ENCODE measurements at places on chromosomes 5 and 9.

- DNase-seq, result no peak
These were observed 159.9 kb downstream of the MAN2A1 start for GRCh38 chr5:109849478-109850088.

DNA sequence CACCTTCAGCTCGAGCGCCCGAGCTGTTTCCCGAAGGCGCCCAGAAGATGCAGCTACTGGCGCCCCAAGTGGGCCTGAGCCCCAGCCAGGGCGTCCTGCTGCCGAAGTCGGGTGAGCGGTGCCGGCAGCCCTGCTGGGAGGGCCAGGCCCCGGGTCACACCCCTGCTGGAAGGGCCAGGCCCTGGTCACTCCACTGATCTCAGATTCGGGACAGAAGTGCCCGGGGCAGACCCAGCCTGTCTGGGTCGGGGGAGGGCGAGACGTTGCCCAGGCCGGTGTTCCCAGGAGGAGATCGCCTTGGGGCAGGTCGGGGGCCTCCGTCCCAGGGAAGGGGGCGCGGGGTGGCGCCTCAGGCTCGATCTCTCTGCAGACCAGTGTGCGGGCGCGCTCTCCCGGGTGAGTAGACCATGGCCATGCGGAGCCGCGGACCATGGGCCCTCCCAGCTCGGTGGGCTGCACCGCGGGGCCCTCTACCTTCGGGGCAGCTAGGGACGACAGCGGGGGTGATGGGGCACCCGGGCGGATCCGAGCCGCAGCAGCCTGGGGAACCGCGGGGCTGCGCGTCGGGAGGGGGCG lies 2.3 kb downstream of the LCNL1 start:
- DNase-seq, result no peak

GRCh38 chr5:54520438-54520846 lies 2.9 kb downstream of the SNX18 start:
- DNase-seq, result no peak

- DNase-seq, result no peak
These were observed 46.4 kb upstream of the ABCA1 start for GRCh38 chr9:104974053-104974962.

DNA sequence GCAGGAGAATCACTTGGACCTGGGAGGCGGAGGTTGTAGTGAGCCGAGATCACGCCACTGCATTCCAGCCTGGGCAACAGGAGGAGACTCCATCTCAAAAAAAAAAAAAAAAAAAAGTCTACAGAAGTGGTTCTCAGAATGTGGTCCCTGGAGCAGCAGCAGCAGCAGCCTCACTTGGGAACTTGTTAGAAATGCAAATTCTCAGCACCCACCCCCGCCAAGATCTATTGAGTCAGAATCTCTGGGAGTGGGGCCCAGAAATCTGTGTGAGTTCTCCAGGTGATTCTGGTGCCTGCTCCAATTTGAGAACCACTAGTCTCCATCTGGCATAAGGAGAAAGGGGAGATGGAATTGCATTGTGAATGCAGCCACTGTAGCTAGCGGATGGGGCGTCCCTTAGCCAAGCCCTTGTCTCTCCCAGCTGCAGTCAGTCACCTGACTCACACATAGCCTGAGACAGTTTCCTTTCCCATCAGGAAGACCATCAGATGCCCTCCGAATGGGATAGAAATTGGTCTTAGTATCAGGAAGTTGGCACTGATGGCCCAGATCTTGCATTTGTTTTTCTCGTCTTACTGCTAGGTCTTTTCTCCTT lies 12.2 kb upstream of the PTCH1 start:
- no peak for DNase-seq

- no peak for DNase-seq
These were observed 8.0 kb downstream of the B4GALT1 start for GRCh38 chr9:33158843-33159776.

GRCh38 chr9:104775976-104776375 lies 12.0 kb downstream of the NIPSNAP3B start:
- no peak for DNase-seq

- DNase-seq, result no peak
These were observed 535.6 kb upstream of the MEF2C start for GRCh38 chr5:89418407-89419085.

GRCh38 chr5:74259572-74259971 lies 381.0 kb downstream of the ENC1 start:
- no peak for DNase-seq

DNA sequence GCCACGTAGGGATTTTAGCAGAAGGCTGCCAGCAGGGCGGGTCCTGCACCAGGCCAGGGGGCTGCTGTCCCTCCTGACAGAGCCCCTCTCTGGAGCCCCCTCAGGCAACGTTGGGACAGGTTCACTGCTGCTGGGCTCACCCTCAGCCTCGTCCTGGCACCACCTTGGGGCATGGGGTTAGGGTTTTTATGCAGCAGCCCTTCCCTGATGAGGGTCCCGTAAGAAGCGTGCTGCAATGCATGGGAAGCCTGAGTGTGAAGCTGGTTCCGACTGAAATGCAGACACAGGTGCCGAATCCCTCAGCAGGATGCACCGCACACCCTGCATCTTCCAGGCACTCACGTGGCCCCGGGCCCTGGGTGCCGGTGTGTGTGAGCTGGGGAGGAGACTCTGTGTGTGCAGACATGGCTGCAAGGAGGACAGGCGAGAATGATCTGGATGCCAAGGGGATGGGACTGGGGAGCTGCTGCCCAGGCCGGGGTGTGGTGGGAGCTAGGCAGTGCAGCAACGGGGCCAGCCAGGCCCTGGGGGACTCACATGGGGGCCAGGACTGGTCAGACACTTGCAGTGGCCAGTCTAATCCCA lies 27.1 kb downstream of the ZDHHC11B start:
- no peak for DNase-seq

DNA sequence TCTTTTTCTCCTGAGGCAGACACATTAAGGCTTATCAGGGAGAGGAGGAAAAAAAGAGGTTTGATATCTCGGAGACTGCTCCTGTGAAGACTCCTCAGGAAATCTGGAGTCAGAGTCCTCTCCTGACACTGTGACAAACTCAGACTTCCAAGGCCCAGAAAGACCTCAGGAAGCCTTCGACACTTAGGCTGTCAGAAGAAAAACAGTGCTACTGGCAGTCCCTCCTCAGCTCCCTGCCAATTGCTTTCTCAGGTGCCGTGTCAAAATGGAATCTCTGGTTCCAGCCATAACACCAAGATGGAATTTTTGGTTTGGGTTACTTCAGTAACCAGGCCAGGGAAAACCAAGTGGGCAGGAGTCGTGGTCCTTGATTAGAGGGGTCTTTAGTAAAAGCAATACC lies 4.1 kb downstream of the STK10 start:
- DNase-seq, result no peak

DNA sequence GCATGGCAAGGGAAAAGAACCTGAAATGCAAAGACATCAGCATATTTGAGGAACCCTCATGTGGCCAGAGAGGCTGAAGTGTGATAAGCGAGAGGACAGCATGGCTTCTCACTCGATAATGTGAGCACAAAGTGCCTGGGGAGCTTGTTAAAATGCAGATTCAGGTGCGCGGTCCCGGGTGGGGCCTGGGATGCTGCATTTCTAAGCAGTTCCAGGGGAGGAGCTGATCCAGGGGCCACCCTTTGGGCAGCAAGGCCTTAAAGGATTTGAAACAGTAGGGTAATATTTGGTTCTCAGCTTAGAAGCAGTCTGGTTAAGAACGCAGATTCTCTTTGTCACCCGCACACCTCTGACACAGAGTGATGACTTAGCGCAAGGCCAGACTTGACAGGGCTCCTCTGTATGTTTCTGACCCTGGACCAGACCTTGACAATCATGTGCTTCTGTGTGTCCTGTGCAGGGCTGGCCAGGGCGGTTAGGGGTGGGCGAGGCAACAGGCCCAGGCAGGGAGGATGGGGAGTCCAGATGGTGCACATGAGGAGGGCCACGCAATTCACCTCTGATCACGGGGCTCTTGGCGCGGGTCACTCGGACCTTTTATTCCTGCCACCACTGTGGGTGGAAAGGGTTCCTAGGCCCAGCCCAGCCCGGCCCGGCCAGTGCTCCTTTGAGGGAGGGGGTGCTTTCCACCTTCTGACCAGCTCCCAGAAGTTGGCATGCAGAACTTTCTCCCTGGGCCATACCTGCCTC lies 62.8 kb upstream of the TBC1D2 start:
- DNase-seq, result no peak

DNA sequence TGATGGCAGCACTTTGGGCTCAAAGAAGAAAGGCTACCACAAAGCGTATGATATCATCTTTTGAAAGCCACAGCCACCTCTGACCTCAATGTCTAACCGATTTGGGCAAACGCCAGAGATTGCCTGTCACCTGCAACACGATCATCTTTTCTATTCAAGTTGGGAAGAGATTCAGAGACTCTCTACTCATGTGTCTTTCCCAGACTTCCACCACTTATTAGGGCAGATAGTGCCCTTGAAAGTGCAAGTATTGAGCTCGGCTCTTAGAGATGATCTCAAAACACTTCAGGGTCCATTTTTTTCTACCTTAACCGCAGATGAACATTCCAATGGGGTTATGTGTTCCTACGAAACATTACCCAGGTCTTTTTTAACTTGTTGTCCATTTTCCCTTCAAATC lies 213.7 kb downstream of the DRD1 start:
- no peak for DNase-seq

GRCh38 chr9:76369583-76369982 lies 24.6 kb downstream of the RFK start:
- no peak for DNase-seq

- DNase-seq, result no peak
These were observed 55.5 kb downstream of the TENT4A start for GRCh38 chr5:6768590-6769230.

GRCh38 chr5:56917534-56917933 lies 8.1 kb downstream of the SETD9 start:
- no peak for DNase-seq

DNA sequence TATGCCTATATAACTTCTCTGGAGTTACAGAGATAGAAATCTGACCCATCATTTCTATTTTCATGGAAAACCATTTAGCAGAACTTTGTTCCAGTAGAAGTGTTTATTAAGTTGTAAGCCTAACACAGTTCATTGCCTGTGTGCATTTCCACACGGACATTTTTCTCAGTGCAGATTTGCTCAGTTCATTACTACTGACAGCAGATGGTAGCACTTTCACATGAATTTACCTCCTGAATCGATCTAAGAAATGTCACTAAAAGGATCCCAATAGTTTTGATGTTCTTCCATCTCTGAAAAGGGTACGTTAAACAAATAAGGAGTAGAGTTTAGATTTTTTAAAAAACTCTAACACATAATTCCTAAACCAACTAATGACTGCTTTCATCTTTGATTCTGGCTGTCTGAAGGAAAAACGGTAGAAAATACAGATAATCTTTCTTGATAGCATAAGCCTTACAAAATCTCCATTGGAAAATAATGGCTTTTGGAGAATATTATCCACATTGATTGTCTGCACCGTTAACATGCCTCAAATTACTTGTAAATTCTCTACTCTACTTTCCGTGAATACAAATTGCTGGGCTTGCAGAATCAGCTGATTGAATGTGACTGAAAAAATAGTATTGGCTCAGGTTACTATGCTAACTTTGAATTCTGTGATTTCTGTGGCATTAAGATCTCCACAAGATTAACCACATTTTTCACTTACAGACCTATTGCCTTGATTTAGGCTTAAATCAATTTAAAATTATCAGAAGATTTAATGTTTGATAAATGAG lies 33.1 kb downstream of the RPS23 start:
- DNase-seq, result no peak

DNA sequence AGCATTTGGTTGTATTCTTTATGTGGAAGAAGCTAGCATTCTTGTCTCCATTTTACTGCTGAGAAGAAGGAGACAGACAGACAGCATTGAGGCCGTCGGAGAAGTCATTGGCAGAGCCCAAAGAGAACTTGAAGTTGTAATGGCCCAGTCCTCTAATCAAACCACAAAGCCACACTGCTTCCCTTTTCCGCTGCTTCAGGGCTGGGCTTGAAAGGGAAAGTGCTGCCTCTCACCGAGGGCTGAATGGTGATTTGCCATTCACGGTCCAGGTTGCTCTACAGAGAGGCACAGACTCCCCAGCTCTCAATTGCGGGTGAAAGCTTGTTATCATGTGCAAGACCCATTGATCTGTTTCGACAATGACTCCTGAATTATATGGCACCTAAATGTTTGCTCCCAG lies 25.6 kb upstream of the POU4F3 start:
- no peak for DNase-seq

DNA sequence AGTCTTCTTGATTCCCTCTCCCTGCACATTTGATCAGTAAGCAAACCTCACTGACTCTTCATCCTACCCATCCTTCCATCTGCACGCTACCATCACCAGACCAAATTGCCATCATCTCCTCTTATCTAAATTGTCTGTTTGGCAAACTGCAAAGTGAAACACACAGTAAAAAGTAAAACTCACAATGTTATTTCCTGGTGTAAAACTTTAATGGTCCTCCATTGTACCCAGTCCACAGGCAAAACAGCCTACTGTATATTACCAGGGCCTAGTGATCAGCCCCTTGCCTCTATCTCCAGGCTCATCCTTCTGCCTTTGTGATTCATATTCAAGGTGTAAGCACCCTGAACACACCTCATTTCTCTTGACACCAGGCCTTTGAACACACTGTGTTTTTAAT lies 83.3 kb upstream of the GPR151 start:
- no peak for DNase-seq

- DNase-seq, result no peak
These were observed 59.1 kb upstream of the SH3GL2 start for GRCh38 chr9:17519761-17520160.

DNA sequence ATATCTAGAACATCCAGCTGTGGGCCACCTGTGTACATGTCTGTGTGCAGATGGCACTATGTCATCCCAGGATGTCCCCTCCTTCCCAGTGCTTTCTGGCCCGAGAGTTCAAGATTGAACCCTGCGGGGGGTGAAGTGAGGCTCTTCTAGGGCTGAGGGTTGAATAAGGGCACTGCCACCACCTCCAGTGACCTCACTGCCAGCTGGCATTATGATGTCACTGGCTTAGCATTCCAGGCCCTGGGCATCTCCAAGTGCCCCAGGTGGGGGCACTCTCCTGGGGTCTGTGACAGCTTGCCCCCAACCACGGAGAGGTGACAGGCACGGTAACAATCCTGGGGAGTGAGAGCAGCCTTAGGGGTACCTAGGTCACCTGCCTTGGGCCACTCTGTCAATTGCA lies 27.1 kb downstream of the CXXC5 start:
- no peak for DNase-seq

DNA sequence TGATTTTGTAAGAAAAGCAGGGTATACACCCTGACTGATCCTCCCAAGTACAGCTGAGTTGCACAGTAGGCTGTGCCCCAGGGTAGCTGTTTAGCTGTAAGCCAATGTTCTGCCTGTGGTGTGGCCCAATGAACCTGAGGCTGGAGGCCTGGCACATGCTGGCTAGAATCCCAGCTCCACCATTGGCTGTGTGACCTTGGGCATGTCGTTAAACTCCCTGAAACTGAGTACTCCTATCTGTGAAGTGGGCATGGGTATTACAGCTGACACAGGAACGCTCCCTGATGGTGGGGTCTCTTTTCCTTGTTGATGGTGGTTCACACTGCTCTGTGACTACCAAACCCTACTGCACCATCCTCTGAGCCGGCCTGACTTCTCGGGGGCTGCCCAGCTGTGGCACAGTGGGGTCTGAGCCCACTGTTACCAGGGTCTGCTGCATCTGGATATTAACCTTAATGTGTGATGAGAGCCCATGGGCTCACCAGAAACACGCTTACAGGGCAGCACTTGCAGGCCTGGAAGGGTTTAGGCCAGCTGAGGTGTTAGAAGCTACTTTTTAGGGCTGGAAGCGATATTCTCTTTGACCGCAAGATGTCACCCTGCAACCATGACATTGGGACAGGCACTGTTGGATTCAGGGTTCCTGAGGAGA lies 7.0 kb upstream of the GADD45G start:
- no peak for DNase-seq
